Mammary epithelial cell (primary cell): ENCODE measurements at places on chromosomes 4 and X. TPM values are rescaled to one million over a fixed set of nuclear protein-coding genes. Genes with fewer than 3 reads are reported as not detected.

DNA sequence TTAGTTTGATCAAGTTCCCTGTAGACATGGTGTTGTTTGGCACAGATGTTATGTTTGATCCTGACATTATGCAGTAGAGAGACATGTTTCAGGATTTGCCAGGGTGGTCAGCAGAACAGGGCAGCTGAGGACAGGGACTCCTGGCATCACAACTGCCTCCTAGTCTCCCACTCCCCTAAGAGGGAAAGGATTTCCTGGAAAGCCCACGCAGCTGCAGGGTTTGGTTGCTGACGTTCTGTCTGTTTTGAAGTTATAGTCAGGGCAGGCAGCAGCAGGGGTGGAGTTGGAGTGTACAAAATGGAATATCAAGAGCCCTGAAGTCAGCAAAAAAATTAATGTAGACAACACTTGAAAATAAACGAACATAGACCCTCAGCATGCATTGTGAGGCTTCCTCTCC, 125.4 kb downstream of the CPE start:
- no peak for DNase-seq

DNA sequence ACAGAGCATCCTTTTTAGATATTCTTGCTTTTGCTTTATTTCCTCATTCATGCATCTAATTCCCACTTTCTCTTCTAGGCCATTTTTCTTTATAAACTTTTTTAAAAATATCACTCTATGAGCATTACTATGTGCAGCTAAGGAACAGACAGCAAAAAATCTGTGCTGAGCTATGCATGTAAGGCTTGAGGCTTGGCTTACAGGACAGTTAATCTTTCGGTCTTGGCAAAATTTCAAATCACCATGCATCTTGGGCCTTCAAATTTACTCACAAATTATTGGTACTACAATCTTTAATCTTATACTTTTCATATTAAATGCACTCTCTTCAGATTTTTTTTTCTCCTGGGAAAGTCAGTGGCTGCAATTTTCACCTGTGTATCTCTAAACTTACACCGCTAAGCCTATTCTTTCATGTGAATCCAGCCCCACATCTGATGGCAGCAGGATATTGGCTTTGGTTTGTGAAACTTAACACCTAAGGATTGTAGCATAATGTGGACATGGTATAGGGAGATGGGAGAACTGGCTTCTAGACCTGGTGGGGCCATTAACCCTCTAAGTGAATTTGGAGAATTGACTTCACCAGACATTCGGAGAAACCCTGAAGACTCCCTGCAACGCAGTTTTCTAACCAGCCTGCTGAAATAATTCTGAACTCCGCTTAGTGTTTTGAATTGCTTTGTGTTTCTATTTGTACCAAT, 278.3 kb downstream of the SPRY1 start:
- DNase-seq, result no peak

DNA sequence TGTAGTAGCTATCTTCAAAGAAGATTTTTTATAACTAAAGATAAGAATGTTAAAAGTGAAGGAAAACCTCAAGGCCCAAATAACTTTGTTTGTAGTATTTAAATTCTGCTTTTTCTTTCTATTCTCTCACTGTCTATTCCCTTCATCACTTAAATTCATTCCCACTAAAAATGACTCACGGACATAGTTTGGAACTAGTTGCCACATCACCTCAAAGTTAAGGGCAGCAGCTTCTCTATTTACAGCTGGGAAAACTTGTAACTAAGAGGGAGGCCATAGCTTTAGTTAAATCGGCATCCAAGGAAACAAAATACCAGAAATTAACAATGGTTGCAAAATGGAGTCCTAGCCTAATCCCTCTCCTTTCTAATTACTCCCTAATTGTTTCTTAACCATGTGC, 325.4 kb upstream of the MAGEB2 start:
- no peak for DNase-seq

- DNase-seq, result peak; percentile 43
Observed at GRCh38 chr4:64158648-64159326, 250.5 kb downstream of the TECRL start.

GRCh38 chr4:29861307-29861706, 858.9 kb upstream of the PCDH7 start:
- no peak for DNase-seq

TMEM271 gene
- not detected for polyA plus RNA-seq

POLN gene
- 0.18 TPM for polyA plus RNA-seq

RNF212 gene
- polyA plus RNA-seq, result 1.1 TPM

CA5B gene
- polyA plus RNA-seq, result 4.1 TPM

SPANXN3 gene
- polyA plus RNA-seq, result not detected

SSX3 gene
- polyA plus RNA-seq, result not detected
